IMR-90 (cell line): ENCODE measurements at places on chromosomes 2 and 18.

- DNase-seq, result no peak
- H3K36me3 ChIP-seq, result peaks cover 26% of the 10 kb centered on the region
- H3K27me3 ChIP-seq, result no peaks in the 10 kb centered on the region
- peak overlapping the region; percentile 6; the same call in 1 of the 2 replicates for H3K4me3 ChIP-seq
- H3K27ac ChIP-seq, result no peak overlapping the region
Measured at GRCh38 chr2:200861617-200862155, 2.8 kb downstream of the CLK1 start.

DNA sequence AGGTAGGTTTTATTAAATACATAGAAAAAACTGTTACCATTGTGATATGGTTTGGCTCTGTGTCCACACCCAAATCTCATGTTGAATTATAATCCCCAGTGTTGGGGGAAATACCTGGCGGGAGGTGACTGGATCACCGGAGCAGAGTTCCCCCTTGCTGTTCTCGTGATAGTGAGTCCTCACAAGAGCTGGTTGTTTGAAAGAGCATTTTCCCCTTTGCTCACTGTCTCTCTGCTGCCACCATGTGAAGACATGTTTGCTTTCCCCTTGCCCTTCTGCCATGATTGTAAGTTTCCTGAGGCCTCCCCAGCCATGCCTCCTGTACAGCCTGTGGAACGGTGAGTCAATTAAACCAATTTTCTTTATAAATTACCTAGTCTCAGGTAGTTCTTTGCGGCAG, 352.7 kb upstream of the SLC39A10 start:
- no peaks in the 10 kb centered on the region for H3K27me3 ChIP-seq
- no peaks in the 10 kb centered on the region for H3K4me1 ChIP-seq
- peak; percentile 2 for DNase-seq
- no peaks in the 10 kb centered on the region for H3K36me3 ChIP-seq
- H3K4me3 ChIP-seq, result no peak overlapping the region

DNA sequence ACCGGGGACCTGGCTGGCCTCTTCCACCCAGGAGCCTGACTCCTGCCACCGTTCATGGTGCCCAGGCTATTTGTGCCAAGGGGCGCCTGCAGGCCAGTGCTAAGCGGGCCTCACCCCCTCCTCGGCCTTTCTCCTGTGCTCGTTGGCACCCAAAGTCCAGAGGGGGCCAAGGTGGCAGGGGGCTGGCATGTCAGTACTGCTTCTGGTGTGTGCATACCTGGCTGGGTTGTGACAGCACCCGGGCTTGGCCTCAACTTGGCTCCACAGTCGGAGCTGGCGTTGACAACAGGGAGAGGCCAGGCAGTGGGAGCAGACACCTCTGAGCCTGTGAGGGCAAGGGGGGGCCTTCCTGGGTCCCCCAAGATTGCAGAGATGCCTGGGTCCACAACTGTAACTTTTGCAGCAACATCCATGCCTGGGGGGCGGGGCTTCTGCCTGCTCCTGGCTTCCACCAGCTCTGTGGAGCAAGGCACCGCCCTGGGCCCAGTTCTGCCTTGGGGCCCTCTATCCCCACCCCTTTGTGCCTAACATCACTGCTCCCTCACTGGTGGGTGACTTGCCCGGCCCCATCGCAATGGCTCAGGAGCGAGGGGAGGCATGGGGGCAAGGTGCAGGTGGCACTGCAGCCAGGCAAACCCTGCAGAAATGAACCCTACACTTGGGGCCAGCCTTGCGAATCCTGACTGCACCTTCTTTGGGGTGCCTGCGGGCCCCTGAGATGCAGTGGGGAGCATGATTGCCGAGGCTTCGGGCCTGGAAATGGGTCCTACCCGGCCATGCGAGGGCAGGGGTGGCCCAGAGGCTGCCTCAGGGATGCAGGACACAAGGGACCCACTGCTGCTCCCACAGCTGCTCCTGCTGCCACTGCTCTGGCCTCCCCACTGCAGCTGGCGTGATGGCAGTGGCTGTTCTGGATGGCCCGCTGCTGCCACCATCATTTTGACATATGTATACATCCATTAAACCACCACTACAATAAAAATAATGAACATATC, 35.9 kb downstream of the PTPN4 start:
- no peak for DNase-seq
- H3K4me3 ChIP-seq, result no peak overlapping the region

DNA sequence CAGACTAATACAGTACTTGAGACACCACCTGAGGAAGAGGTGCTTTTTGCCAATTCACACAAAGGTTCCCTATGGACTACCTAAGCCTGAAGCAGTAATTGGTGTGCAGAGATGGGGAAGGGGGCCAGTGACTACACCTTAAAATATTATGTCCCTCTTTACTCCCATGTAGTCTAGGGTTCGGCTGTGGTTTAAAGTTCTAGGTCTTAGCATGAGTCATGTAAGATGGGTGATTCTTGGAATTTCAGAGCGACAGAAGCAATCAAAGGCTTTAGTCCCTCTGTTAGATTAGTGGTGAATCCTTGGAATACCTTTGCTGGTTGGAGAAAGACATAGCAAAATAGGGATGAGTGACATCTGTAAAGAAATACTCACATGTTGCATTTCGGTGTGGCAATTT, 14.3 kb upstream of the CCDC85A start:
- DNase-seq, result no peak
- H3K27ac ChIP-seq, result no peak overlapping the region
- H3K4me3 ChIP-seq, result no peak overlapping the region
- H3K4me1 ChIP-seq, result no peaks in the 10 kb centered on the region
- H3K36me3 ChIP-seq, result no peaks in the 10 kb centered on the region
- H3K27me3 ChIP-seq, result no peaks in the 10 kb centered on the region

GRCh38 chr2:222358876-222359275, 60.1 kb upstream of the PAX3 start:
- H3K4me1 ChIP-seq, result no peaks in the 10 kb centered on the region
- H3K27ac ChIP-seq, result no peak overlapping the region
- no peak for DNase-seq
- H3K4me3 ChIP-seq, result no peak overlapping the region
- no peaks in the 10 kb centered on the region for H3K36me3 ChIP-seq

- peak overlapping the region; percentile 60; the same call in 1 of the 2 replicates for H3K27ac ChIP-seq
- no peaks in the 10 kb centered on the region for H3K36me3 ChIP-seq
- H3K27me3 ChIP-seq, result no peaks in the 10 kb centered on the region
Measured at GRCh38 chr2:43465234-43465633, 130.6 kb downstream of the THADA start.

GRCh38 chr2:237341872-237342271, 72.1 kb downstream of the COL6A3 start:
- peaks cover 83% of the 10 kb centered on the region for H3K36me3 ChIP-seq
- H3K4me1 ChIP-seq, result peaks cover 10% of the 10 kb centered on the region; the same call in 1 of the 2 replicates
- peak overlapping the region; percentile 4; the same call in 1 of the 2 replicates for H3K27ac ChIP-seq
- H3K4me3 ChIP-seq, result no peak overlapping the region
- no peaks in the 10 kb centered on the region for H3K27me3 ChIP-seq
